ENCODE measurements at places on chromosomes 3 and 15.

DNA sequence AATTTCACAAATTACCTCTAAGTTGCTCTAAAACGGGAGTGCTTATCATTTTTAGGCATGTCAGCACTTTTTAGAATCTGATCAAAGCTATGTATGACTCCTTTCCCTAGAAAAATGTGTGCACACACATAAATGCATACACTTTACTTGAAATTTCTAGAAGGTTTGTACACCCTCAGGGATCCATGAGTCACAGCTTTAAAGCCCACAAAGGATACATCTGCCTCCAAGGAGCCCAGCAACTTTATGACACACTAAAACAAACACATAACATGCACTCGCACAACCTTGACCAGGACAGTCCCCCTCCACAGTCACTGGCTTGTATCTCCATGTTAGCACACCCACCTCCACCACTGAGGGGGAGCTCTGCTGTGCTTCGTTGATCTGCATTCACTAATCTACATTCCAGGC lies 722.0 kb upstream of the CFAP20DC start:
- no peak for DNase-seq

- DNase-seq = no peak
Measured at GRCh38 chr15:59556380-59556779, 55.2 kb upstream of the GCNT3 start.

DNA sequence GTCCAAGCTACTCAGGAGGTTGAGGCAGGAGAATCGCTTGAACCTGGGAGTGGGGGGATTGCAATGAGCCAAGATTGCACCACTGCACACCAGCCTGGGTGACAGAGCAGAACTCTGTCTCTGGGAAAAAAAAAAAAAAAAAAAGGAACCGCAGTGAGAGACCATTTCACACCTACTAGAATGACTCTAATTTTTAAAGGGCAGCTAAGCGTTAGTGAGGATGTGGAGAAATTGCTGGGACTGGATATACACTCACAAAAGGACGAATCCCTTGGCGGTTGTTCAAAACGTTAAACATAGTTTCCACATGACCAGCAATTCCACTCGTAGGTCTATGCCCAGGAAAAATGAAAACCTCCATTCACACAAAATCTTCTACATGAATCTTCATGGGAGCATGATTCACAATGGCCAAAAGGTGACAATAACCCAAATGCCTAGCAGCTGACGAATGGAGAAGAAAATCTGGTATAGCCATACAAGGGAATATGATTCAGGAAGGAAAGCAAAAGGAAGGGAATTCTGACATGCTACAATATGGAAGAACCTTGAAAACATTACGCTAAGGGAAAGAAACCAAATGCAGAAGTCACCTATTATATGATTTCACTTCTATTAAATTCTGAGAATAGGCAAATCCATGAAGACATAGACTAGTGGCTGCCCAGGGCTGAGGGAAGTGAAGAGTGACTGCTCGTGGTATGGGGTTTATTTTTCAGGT lies 127.0 kb downstream of the CHSY1 start:
- DNase-seq = no peak

- DNase-seq = no peak
Measured at GRCh38 chr3:143809121-143809621, 39.1 kb downstream of the SLC9A9 start.

Measured in neural progenitor cell (in vitro differentiated cells).